ENCODE measurements at places on chromosomes 11 and 22. TPM values are rescaled to one million over a fixed set of nuclear protein-coding genes. Genes with fewer than 3 reads are reported as not detected.

PLEKHB1 gene
- total RNA-seq = 21.7 TPM

DEFB131B gene
- not detected for total RNA-seq

FOLR1 gene
- 149 TPM for total RNA-seq

MIOX gene
- not detected for total RNA-seq

ACRV1 gene
- total RNA-seq = not detected

SLC22A8 gene
- not detected for total RNA-seq

GRCh38 chr11:124479561-124479960 lies 34.1 kb upstream of the OR8B8 start:
- H3K36me3 ChIP-seq = no peaks in the 10 kb centered on the region
- no peak overlapping the region for H3K4me3 ChIP-seq
- H3K27ac ChIP-seq = no peak overlapping the region
- no peak for DNase-seq
- no peaks in the 10 kb centered on the region for H3K4me1 ChIP-seq

GRCh38 chr11:1733716-1734640 lies 16.4 kb downstream of the IFITM10 start:
- H3K36me3 ChIP-seq = no peaks in the 10 kb centered on the region
- H3K4me1 ChIP-seq = no peaks in the 10 kb centered on the region
- no peak for DNase-seq
- no peak overlapping the region for H3K4me3 ChIP-seq
- H3K27me3 ChIP-seq = no peaks in the 10 kb centered on the region

- no peak overlapping the region for H3K4me3 ChIP-seq
- H3K27me3 ChIP-seq = no peaks in the 10 kb centered on the region
- peak overlapping the region; percentile 27 for H3K27ac ChIP-seq
- no peaks in the 10 kb centered on the region for H3K36me3 ChIP-seq
- H3K4me1 ChIP-seq = no peaks in the 10 kb centered on the region
Observed at GRCh38 chr22:50612528-50613221, 12.1 kb downstream of the MAPK8IP2 start.

DNA sequence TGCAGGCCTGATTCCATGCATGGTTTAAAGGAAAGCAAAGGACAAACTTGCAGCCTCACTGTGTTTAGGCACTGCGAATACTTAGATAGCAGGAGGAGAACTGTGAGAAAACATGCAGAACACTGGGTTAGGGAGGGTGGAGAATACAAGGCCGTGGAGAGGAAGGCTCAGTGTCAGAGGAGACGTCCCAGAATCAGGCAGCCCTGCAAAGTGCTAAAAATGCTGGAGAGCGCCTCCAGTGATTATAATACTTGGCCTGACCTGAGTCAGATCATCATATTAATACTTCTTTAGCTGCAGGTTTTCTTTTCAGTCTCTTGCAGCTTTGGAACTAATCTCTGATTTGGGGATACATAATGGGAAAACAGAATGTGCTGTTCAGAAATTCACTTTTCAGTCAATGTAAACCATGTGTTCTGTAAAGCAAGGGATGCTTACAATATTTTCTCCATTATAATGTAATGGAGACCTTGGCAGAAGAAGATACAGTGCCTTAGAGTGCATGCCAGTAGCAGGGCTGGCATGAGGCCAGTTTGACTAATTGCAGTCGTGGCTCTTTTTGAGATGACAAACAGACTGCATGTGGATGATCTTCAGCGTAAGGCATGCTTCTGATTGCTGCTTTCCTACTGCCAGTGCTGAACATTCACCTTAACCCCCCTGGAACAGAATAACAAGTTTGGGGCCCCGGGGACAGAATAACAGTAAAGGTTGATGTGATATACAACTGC lies 16.8 kb downstream of the EXT2 start:
- no peak overlapping the region for H3K4me3 ChIP-seq
- no peak overlapping the region for H3K27ac ChIP-seq
- no peaks in the 10 kb centered on the region for H3K27me3 ChIP-seq
- no peak for DNase-seq

- no peaks in the 10 kb centered on the region for H3K27me3 ChIP-seq
- no peak overlapping the region for H3K4me3 ChIP-seq
- DNase-seq = no peak
Observed at GRCh38 chr11:2369896-2370295, 7.2 kb upstream of the CD81 start.

GRCh38 chr11:119729951-119730613 lies 1.1 kb upstream of the NECTIN1 start:
- no peaks in the 10 kb centered on the region for H3K27me3 ChIP-seq
- H3K4me3 ChIP-seq = peak overlapping the region; percentile 74
- DNase-seq = no peak
- H3K27ac ChIP-seq = peak overlapping the region; percentile 80

- no peak for DNase-seq
- no peak overlapping the region for H3K27ac ChIP-seq
- no peaks in the 10 kb centered on the region for H3K36me3 ChIP-seq
- H3K27me3 ChIP-seq = no peaks in the 10 kb centered on the region
Observed at GRCh38 chr11:110327508-110327907, 31.1 kb upstream of the RDX start.

- no peak for DNase-seq
- no peak overlapping the region for H3K4me3 ChIP-seq
- no peaks in the 10 kb centered on the region for H3K27me3 ChIP-seq
- H3K4me1 ChIP-seq = no peaks in the 10 kb centered on the region
Observed at GRCh38 chr11:13074714-13075464, 65.8 kb downstream of the RASSF10 start.

GRCh38 chr11:3218483-3219280 lies at the start of gene MRGPRG:
TSS of gene MRGPRG (minus strand) at chr11:3218813. CDS start at chr11:3218813, 0 bp downstream.
- no peak within 1 kb of the TSS for H3K4me3 ChIP-seq
- no peaks in the 10 kb centered on the region for H3K27me3 ChIP-seq
- H3K27ac ChIP-seq = no peak within 1 kb of the TSS
- DNase-seq = peak; percentile 18
- no peaks in the 10 kb centered on the region for H3K36me3 ChIP-seq

- no peaks in the 10 kb centered on the region for H3K27me3 ChIP-seq
- H3K4me3 ChIP-seq = no peak overlapping the region
- no peak overlapping the region for H3K27ac ChIP-seq
- H3K36me3 ChIP-seq = no peaks in the 10 kb centered on the region
- peaks cover 11% of the 10 kb centered on the region for H3K4me1 ChIP-seq
Observed at GRCh38 chr11:6657346-6657745, 1.7 kb upstream of the DCHS1 start.

All from upper lobe of left lung (tissue), 6 donors.